ENCODE measurements at places on chromosomes 16 and 17.

- DNase-seq = no peak
Measured at GRCh38 chr17:45770632-45771270, 13.4 kb upstream of the CRHR1 start.

DNA sequence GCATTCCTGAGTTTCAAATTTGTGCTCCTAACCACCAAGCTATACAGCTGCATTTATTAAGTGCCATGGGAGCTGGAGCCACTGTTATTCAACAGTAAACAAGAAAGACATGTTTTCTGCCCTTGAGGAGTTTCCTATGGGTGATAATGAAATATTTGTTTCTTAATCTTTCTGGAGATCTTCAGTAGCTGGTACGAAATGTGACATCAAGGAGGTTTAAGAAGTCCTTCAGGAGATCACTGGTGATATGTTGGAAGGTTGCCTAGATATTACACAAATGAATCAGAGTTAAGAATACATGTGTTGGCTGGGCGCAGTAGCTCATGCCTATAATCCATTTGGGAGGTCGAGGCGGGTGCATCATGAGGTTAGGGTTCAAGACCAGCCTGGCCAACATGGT is 14.9 kb downstream of the RHOT1 start:
- DNase-seq = no peak

DNA sequence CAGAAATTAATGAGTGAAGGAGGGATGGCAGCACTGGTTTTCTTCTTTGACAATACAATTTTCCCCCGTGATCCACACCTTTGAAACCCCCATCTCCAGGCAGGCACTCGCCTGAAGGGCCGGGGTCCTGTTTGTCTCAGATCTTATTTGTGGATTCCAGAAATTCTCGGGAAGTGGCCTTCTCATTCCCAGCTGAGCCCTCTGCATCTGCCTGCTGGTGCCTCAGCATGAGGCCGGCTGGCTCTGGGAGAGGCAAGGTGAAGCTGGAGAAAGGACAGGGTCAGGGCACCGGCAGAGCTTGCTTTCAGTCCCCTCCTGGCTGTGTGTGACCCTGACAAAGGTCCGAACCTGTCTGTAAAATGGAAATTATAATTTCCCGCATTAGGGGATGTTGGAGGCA is 35.8 kb upstream of the C1QL1 start:
- no peak for DNase-seq

- DNase-seq = no peak
Measured at GRCh38 chr16:55439101-55439690, 39.8 kb upstream of the MMP2 start.

DNA sequence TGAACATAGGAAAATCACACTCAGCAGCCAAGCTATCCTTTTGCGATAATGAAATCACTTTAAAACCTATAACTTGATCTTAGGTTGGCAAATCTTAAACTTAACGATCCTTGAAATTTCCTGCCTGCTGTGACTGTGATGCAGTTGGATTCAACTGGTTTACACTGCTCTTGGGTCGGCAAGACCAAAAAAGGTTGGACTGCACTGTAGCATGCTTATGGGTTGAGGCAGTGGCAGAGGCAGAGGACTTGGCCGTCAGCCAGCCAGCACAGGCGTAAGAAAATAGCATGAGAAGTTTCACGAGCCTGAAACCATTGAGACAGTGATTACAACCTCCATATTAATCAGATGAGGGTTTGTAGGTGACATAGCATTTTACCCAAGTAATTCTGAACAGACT is 21.4 kb downstream of the WSB1 start:
- DNase-seq = no peak

DNA sequence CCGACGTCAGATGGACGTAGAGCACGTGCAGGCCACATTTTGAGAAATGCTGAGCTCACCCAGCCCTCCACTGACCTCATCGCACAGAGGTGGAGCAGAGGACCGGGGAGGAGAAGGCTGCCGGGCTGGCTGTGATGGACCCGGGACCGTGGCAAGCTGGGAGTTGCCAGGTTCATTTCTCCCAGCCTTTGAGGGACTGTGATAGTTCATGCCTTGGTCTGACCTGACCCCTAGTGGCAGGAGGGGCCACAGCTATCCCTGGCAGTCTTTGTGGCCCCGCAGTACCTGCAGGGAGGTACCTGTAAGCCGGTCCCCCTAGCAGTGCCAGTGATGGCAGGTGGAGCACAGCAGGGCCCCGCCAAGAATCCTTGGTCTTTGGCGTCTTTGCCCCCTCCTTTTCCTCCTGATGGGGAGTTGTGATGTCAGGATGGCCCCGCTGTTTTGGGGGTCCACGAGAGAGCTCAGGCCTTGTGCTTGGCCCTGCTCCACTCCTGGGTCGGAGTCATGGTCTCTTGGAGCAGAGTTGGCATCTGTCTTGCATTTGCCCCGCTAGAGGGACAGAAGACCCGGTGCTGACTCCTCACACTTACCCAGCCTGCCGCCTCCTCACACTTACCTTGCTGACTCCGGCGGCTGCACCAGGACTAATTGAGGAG is 50.4 kb downstream of the OR1D5 start:
- DNase-seq = peak; percentile 57

DNA sequence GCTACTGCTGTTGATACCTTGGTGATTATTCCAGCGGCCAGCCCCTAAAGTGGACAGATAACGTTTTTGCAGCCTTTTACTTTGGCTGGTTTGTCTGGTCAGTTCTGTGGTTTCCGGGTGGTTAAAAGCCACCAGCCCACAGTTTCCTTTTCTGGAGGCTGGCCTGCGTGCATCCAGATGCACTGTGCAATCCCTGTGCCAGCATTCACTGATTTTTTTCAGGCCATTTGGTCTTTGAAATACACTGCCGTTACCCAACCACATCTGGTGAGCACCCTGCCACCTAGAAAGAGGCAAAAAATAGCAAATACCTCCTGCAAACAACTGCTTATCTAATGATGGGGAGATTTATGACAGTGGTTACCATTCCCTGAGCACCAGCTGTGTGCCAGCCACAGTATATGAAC is 797 bp downstream of the NUDT7 start:
- no peak for DNase-seq

DNA sequence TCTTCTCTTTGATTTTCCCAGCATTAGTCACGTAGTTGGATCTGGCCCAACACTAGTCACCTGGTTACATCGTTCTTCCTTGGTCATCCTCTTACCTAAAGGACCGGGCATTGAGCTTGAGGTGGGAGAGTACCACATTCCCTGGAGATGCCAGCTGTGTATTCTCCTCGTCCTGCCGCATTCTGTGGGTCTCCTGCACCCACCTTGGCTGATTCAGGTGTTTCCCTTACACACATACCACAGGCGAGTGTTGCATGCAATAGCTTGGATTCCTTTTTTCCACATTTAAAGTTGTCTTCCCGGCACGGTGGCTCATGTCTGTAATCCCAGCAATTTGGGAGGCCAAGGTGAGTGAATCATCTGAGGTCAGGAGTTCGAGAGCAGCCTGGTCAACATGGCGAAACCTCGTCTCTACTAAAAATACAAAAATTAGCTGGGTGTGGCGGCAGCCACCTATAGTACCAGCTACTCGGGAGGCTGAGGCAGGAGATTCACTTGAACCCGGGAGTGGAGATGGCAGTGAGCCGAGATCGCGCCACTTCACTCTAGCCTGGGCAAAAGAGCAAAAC is 21.6 kb upstream of the CLEC18C start:
- DNase-seq = no peak

DNA sequence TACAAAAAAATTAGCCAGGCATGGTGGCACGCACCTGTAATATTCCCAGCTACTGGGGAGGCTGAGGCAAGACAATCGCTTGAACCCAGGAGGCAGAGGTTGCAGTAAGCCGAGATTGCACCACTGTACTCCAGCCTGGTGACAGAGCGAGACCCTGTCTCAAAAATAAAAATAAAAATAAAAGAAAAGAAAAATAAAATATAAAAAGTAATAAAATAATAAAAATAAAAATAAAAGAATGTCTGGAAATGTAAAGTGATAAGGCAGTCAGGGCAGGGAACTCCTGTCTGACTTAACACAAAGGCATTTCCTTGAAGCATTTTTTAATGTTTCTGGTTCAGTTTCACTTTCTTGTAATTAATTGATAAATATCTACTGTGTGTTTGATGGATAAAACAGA is 34.7 kb upstream of the DNAJA2 start:
- no peak for DNase-seq

DNA sequence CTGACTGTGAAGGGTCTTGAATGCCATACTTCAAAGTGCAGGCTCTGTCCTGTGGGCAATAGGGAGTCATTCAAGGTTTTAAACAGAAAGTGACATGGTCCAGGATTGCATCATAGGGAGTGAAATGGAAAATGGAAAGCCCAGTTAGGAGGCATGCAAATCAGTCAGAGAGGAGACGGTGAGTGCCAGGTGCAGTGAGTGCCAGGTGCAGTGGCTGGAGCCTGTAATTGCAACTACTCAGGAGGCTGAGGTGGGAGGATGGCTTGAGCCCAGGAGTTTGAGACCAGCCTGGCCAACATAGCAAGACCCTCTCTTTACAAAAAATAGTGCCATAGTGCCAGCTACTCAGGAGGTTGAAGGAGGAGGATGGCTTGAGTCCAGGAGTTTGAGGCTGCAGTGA is 35.2 kb upstream of the SIAH1 start:
- no peak for DNase-seq

GRCh38 chr17:78377858-78378224 is 608 bp upstream of the PGS1 start:
- DNase-seq = no peak

DNA sequence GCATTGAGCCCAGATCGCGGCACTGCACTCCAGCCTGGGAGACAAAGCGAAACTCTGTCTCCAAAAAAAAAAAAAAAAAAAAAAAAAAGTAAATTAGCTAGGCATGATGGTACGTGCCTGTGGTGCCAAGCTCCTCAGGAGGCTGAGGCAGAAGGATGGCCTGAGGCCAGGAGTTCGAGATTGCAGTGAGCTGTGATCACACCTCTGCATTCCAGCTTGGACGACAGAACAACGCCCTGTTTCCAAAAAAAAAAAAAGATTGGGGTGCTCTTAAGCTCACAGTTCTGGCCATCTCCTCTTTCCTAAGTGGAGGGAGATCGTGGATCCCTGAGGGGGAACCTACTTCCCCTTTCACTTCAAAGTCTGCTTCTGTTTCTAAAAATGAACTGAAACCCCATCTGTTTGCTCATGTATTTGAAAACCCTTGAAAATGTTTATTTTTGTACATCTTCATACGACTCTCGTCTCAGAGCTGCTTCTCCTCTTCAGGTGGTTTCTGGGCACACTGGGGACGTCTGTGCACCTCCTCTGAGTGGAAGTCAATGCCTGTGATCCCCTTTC is 138.8 kb downstream of the PRKCA start:
- DNase-seq = no peak

GRCh38 chr17:27965224-27965623 is 72.1 kb upstream of the LYRM9 start:
- DNase-seq = no peak

- no peak for DNase-seq
Measured at GRCh38 chr17:65314212-65314611, 177.0 kb downstream of the RGS9 start.

- no peak for DNase-seq
Measured at GRCh38 chr16:10972819-10973464, 28.6 kb downstream of the CLEC16A start.

DNA sequence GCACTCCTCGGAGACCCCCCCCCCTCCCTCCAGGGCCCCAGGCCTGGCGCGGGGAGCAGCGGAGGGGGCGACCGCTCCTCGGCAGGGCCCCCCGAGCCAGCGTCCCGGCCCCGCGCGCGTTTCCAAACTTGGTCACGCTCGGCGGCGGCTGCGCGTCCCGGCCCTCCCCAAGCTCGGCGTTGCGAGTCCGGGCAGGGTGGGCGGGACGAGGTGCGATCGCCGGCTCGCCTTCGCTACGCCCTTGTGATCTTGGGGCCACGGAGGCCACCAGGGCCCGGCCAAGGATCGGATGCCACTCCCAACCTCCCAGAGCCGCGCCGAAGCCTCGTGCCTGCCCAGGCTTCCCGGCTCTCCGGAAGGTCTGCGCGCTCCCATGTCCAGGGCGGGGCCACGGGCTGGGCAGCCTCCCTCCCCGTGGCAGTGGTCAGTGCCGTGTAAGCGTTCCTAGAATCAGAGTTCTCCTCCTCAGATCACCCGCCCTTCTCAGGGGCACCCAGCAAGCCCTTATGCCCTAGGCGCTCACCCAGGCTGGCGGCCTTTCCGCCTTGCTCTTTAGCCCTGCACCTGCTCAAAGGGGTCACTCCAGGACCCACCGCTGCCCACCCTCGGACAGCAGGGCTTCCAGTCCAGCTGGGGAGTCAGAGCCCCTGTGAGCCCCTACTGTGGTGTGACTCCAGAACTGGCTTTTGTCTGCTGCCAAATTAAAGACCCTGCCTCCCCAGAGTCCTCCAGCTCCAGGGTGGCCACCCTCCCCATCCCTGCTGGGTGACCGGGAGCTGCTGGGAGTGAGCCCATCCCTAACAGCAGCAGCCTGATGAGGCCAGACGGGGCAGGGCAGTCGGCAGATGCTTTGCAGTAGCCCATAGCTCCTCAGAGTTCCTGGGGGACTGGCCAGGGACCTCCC is 12.2 kb upstream of the MRPS23 start:
- no peak for DNase-seq

GRCh38 chr17:12599186-12599920 is 66.3 kb upstream of the MYOCD start:
- DNase-seq = no peak

DNA sequence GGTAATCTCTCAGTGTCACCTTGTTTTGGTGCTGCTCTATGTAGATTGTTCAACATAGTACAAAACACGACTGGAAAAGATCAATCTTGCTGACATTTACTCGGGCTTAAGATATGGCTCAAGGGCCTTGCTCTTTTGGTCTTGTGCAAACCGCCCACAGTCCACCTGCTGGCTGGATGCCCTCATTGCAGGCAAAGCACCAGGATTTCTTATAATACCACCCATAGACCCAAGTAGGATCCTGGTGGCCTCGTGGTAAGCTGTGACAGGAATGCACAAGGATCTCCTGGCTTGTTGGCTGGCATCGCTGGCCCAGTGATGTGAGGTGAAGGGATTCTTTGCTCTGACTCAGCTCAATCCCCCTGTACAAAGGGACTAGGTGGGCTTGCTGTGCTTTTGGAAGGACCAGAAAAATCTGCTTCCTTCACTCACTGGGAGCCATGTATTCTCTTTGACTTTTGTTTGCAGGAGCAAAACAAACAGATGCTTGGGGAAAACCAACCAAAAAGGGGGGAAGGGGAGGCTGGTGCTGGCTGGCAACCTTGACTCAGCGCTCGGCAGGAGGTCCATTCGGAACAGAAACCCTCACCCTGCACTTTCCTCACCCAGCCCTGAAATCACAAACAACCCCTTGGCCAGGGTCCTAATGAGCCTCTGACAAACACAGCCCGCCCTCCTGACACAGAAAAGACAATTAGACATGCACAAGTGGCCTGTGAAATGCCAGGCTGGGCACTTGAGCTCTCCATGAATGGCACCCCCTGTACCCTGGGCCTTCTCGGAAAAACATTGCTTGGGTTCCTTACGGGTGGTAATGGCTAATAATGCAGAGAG is 36.6 kb upstream of the MED9 start:
- DNase-seq = peak; percentile 84

GRCh38 chr16:85970738-85971137 is 71.8 kb downstream of the IRF8 start:
- no peak for DNase-seq

Measured in stimulated activated CD4-positive, alpha-beta T cell treated with anti-CD3 and anti-CD28 coated beads, Interleukin-2, amount 100 ng/mL, for 24 hours (primary cell).